ENCODE measurements at places on chromosomes 4 and X.
A peak's percentile ranks its signal among the peaks of the same experiment; 100 is the strongest.

DNA sequence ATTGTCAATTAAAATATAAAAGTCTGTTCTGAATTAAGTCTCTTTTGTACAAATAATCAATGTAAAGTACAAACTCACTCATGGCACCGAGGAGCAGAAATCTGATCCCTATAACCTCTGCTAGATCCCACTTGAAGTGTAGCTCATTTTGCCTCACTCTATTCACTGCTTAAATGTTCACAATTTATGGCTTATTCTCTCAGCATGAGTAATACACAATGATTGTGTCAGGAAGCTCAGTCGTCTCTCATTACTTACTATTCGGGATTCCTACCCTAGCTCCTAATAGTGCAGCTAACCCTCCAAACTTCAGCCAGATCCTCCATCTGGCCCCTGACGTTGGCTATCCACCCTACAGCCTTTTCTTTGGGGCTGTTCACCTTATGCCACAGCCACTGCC, 4.7 kb upstream of the AMMECR1 start:
- DNase-seq, result no peak

- DNase-seq, result no peak
Observed at GRCh38 chr4:127642169-127642568, 9.4 kb downstream of the INTU start.

- no peak for DNase-seq
Observed at GRCh38 chrX:139692506-139692849, 15.5 kb downstream of the MCF2 start.

DNA sequence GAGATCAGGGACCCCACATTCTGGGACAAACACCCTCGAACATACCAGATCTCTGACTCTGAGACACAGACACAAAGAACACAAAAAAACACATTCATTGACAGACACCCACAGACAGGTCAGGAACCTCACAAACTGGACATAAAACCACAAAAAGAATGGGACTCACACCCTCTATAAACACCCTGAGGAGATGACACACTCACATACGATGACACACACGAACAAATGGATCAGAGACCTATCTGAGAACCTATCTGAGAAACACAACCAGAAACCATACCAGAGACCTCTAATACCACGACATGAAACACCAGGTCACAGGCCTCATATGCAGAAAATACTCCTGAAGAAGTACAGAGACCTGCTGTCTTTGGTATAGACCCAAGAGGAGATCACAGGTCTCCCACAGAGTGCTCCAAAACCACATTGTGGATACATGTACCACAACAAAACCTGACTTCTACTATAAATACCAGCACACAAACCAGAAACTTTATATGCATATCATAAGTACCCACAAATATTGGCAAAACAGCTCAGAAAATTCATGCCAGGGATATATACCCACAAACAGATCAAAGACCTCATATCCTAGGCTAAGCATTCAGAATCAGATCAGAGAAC, 19.5 kb downstream of the SUV39H1 start:
- no peak for DNase-seq

DNA sequence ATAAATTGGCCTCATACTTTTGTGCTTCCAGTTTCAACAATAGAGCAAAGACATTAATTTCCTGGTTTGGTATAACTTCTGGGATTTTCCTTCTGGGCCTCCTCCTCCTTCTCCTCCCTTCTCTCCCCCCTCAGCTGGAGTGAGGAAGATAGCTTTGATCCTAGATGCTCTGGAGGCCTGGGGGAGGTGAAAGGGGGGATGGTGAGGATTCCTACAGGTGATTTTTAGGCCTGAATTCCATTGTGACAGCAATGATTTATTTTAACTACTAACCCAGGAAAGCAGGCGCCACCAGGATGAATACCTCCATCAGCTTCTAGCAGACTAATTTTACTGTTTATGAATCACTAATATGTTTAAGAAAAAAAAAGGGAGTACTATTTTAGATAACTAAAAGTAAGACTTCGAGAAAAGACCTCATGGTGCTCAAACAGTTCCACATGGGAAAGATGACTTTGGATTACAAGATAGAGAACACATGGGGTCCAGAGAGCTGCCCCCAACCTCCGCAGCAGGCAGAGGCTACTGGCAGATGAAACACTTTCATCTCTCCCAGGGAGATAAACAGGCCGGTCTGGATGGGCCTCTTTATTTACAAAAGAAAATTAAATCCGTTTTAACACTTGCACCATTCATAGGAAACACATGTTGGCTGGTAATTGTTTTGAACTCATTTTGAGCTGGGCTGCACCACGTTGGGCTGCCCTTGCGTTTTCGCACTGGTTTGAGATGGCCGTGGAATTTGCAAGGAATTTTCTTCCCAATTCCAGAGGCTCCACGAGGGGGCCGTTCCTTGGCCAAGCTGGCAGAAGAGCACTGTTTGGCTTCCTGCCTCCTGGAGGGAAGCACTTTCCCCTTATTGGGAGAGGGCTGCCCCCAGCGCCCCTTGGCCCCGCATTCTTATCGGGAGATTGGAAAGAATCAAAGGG, 125.1 kb upstream of the STX18 start:
- no peak for DNase-seq

DNA sequence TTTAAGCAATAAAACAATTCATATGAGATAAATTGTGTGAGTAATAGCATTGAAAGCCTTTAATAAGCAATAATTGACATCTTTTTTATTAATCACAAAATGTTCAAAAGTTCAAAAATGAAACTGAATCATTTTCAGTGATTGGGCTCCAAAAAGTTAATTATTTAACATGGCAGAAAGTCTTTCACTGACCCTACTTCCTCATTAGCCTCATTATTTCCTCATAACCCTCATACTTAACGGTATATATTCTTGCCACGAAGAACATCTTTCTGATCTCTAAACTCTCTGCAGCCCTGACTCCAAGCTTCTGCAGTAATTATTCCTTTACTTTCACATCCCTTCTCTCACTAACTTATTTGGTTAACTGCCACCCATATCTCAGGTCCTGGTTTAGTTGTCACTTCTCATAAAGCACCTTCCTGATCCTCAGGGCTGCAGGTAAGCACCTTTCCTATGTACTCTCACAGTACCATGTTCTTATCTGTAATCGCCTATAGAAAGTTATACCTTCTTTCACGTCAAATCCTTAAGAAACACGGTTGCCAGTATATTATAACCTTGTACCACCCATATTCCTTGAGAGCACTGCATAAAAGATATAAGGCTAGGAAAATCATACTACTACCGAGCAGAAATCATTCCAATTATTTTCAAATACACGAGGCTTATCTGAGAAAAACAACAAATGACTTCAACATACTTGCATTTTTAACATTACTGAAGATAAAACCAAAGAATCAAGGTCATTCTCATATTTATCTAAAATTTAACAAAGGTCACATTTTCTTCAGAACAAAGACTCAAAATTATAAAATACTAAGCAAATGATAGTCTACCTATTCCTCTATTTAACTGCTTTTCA, 72.2 kb downstream of the PPP3CA start:
- no peak for DNase-seq

- no peak for DNase-seq
Observed at GRCh38 chr4:100889401-100889800, 371.6 kb upstream of the EMCN start.

- peak; percentile 53 for DNase-seq
Observed at GRCh38 chrX:39491548-39492297, 606.0 kb downstream of the BCOR start.

DNA sequence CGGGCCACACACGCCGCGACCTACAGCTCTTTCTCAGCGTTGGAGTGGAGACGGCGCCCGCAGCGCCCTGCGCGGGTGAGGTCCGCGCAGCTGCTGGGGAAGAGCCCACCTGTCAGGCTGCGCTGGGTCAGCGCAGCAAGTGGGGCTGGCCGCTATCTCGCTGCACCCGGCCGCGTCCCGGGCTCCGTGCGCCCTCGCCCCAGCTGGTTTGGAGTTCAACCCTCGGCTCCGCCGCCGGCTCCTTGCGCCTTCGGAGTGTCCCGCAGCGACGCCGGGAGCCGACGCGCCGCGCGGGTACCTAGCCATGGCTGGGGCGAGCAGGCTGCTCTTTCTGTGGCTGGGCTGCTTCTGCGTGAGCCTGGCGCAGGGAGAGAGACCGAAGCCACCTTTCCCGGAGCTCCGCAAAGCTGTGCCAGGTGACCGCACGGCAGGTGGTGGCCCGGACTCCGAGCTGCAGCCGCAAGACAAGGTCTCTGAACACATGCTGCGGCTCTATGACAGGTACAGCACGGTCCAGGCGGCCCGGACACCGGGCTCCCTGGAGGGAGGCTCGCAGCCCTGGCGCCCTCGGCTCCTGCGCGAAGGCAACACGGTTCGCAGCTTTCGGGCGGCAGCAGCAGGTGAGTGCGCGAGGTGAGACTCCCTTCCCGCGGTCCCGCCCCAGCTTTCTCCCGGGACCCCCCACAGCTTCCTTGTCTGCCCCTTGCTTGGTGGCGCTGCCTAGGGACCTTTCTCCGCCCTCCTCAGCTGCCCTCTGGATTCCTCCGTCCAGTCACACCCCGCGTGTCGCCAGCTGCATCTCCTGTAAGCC, 678 bp downstream of the BMP3 start:
- no peak for DNase-seq

- no peak for DNase-seq
Observed at GRCh38 chr4:124037236-124037635, 640.6 kb downstream of the SPRY1 start.

- no peak for DNase-seq
Observed at GRCh38 chr4:159515314-159516025, 412.6 kb downstream of the RAPGEF2 start.

GRCh38 chr4:660401-660800, 13.7 kb downstream of the ATP5ME start:
- no peak for DNase-seq

GRCh38 chr4:180589575-180589974, 1653.6 kb upstream of the TENM3 start:
- DNase-seq, result no peak

GRCh38 chr4:44914748-44915147, 188.4 kb upstream of the GNPDA2 start:
- no peak for DNase-seq

GRCh38 chrX:39401483-39402110, 600.3 kb downstream of the MID1IP1 start:
- DNase-seq, result no peak

DNA sequence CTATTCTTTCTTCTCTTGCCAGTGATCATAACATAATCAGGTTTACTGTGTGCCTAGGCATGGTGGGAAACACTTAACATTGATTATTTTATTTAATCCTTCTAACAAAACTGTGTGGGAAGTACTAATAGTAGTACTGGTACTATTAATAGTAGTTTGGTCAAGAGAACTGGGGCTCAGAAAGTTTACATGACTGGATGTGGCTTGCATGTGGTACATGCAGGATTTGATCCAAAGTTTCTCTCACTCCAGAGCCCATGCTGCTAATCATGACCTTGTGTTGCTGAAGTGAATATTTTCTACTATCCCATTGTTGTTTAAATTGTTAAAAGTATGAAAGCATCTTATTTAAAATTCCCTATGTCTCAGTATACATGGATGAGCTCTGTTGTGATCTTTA, 78.4 kb downstream of the TMEM164 start:
- no peak for DNase-seq

GRCh38 chr4:1459722-1460511, 53.7 kb upstream of the NKX1-1 start:
- no peak for DNase-seq

DNA sequence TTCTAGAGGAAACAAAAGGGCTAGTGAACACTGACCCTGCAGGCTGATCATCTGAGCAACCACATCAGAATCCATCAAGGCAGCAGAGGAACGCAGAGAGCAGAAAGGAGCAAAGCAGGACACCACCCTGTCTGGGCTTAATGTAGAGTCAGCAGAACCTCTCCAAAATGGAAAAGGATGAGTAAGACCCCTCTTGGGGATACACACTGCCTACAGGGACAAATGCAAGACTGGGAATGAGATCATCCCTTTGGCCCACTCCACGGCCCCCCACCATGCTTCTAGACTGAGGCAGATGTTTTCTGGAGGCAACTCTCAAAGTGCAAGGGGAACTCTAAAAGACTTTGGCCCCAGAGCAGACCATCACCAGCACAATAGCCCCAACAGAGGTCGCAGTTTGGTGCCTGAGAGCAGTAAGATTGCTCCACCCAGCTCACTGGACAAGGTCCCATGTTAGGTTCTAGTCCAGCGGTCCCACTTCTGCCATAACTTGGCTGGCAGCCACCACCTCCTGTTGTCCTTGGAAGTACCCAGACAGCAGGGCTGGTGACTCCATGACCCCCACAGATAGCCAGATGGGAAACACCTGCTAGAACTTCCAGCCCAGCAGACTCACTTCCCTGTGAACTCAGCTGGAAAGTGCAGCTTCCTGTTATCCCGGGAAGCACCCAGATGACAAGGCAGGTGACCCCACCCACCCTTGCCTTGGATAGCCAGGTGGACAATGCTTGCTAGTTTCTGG, 372.7 kb downstream of the INPP4B start:
- DNase-seq, result no peak

- no peak for DNase-seq
Observed at GRCh38 chrX:2508648-2509335, 8.0 kb upstream of the DHRSX start.

GRCh38 chr4:37981844-37982720, 21.9 kb downstream of the PTTG2 start:
- no peak for DNase-seq

GRCh38 chr4:4267981-4268380, 20.0 kb upstream of the TMEM128 start:
- no peak for DNase-seq

DNA sequence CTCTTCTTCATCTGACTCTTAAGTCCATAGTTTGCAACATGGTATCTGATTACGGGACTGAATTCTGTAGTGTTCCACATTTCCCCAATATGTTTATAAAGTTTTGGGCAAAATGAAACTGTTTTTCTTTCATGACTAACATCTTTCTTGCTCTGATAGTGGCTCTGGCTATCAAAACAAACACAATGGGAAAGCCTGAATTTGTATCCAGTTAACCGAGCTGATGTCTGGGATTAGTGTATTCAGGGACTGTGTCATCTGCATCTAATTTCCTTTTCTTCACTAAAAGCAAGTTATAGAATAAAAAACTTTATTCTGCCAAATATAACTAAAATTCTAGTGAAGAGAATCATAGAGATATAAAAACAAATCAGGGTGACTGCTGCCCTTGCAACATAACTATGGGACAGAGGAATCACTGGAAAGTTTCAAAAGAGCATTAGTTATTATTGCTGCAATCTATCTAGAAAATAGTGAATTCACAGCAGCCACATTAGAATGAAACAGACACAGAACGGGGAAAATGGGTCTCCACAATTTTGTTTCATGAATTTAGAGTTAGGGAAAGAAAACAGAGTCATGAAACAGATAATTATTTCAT, 61.3 kb downstream of the ANTXR2 start:
- DNase-seq, result no peak

DNA sequence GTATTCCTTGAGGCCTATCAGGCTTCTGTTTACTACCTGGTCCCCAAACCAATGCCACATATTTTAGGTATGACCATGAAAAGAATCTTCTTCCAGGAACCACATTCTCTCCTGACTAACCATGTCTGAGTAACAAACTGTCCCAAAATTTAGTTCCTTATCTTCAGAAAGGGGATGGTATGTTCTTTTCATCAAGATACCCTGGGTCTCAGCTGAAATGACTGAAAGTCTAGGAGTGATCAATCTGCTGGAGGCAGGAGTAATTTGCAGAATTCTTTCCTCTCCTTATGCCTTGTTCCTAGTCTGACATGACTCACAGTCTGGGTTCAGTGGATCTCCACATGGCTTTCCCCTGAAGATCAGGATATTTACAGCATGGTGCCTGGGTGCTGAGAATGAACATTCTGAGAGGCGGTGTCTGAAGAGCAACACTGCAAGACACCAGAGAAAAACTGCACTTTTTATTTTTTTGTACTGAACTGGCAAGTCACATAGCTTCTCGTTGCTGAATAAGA, 665.5 kb downstream of the TLL1 start:
- no peak for DNase-seq
